EL (cell line): ENCODE measurements at places on chromosomes 13 and 19.
A peak's percentile ranks its signal among the peaks of the same experiment; 100 is the strongest.

GRCh38 chr19:30608471-30608870 is 236.3 kb downstream of the ZNF536 start:
- DNase-seq: no peak

DNA sequence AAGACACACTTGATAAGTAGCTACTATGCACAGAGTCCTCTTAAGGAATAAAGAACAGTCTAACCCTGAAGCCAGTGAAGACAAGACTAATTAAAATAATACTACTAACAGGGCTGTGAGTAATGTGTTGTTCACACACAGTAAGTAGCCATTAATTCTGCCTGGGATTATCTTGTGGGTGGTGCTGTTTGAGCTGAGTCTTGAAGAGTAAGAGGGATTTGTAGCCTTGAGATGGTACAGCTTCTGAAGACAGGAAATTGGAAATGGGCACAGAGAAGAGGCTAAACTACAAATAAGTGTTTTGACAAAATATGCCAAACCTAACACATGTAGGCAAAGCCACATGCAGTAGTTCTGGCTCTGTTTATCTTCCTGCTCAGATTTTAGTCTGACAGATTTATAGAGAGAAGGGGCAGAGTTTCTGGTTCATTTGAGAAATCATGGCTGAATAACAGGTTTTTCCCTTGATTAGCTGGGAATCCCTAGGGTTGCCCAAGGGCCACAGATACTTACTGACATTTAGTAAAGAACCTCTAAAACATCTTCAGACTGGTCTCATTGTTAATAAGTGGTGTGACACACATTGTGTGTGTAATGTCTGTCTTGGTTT is 38.0 kb downstream of the ITGBL1 start:
- DNase-seq: peak; percentile 41

DNA sequence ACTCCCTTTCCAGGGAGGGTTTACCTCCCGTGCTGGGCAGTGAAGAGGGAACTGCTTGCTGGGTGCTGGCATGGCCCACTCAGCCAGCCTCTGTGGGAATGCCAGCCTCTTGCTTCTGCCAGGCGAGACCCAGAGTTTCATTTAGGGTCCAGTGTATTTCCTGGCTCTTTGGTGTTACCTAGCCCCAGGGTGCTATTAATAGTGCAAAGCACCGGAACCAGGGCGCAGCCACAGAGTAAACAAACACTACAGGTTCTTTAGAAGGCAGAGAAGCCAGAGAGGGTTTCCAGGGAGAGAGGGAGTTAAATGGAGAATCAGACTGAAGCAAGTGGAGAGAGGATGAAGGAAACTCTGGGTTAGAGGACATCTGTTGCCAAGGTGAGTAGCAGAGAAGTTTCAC is 74.9 kb upstream of the SPATA13 start:
- DNase-seq: no peak

DNA sequence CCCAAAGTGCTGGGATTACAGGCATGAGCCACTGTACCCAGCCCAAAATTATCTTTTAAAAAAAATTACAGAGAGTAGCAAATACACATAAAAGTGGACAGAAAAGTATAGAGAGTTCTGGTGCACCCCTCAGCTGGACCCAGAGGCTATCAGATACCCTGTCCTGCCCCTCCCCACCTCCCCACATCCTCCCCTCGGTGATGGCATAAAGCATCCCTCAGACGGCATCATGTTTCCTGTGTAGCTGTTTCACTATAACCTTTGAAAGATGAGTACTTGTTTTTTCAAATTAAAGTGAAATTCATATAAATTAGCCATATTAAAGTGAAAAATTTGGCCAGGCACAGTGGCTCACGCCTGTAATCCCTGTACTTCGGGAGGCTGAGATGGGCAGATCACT is 20.1 kb downstream of the SLC27A1 start:
- no peak for DNase-seq

DNA sequence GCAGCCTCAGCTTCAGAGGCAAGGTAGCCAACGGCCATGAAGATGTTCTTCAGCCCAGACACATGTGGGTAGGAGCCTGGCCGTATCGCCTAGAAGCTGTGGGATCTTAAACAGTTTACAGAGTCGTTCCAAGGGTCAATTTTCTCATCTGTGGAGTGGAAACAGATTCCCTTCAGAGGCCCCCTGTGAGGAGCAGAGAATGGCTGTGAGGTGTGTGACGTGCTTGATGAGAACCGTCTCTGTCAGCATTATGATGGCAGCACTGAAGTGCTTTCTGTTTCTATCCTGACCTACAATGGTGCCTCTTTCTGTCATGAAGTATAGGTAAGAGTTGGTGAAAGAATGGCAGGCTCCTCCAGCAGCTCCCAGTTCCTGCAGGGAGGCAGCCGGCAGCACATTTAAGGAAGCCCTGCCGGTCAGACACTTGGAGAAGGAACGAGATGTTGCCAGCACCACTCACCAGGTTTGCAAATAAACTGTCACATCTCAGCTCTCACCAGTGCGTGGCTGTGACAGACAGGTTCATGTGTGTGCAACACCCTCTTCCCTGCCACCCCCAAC is 277.3 kb downstream of the FOXO1 start:
- DNase-seq: no peak

DNA sequence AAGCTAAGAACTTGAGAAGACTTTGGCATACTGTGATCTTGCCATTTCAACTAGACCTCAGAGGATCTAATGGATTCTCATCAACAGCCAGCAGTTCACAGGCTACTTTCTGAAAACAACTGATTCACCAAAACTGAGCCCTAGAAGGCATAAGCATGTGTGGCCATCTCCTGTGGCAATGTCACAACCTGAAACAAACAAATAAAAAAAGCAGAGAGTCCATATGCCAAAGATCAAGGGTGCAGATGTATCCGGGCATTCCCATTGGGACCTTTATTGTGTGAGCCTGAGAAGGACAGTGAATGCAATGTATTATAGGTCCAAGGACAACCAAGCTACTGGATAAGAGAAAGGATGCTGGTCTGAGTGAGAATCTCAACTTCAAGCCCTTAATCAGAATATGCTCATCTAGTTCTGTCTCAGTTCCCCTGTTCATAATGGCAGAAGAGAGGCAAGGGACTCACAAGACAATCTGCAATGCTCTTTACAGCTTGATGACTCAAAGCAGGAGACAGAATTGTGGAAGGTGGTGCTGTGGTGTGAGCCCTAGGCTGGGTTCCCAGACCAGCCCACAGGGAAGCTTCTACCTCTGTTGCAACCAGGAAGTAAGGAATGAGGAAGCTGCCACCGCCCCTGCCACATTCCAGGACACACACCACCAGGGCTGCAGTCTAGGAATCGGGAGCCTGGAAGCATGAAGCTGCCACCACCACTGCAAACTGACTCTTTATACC is 133.7 kb downstream of the RAP2A start:
- peak; percentile 25 for DNase-seq

DNA sequence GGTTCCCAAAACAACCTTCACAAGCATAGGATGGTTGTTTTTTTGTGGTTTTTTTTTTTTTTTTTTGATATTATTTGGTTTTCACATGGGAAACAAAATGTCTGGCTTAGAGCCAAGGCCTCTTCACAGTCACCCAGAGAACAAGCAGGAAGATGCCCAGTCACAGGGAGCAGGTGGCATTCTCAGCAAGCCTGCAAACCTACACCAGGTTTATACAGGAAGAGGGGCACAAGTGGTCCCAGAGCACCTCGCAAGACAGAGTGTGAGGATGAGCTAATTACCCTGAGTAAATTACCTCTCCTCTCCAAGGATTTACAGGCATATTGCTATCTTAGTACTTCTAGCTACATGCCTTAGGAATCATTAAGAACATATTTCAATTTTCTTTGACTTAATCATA is 1375.6 kb downstream of the EFNB2 start:
- DNase-seq: no peak

DNA sequence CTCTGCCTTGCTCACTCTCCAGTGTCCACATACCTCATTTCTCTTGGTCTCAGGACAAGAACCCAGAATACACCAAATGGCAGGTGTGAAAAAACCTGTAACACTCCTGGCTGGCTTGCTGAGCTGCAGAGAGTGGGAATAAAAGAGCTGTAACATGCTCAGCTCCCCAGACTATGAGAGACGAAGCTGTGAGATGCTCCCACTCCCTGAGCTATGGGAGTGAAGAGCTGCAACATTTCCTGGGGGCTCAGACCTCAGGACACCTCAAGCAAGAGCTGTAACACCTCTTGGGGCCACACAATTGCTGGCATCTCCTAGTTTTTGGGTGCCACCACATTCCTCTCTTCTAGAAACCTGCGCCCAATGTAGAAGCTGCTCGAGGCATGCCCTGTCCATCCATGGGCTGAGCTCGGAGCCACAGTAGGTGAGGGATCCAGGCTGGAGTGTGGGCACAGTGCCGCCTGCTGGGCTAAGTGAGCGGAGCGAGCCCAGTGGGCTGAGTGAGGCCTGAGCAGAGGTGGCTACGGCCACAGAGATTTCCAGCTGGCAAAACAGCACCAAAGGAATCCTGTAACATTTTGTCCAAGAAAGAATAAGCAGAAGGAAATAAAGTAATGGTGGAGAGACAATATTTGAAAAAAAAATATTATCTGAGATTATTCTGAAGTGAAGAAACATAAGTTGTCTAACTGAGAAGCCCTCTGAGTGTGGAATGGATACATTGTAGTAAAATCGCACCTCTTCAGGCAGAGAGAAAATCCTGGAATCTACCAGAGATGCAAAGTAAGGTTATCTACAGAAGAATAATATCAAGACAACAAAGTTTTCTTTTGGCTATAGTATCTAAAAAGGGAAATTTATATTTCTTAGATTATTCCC is 186.2 kb upstream of the PCDH9 start:
- peak; percentile 30 for DNase-seq

DNA sequence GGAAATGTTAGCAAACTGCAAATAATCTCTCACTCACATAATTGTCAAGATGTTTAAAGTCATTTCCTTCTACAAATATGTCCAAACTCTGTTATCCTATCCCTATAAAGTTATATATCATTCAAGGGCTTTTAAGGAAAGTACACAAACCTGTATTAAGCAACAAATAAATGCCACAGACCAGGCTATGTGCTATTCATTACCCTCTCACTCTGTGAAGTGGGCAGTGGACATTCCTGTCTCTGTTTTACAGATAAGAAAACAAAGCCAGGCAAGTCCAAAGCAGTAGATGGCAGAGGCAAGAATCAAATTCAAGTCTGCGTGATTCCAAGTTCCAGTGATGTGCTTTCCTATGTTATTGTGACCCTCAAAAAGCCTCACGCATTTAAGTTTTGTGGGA is 140.6 kb downstream of the LHFPL6 start:
- no peak for DNase-seq

GRCh38 chr19:18745012-18745735 is 45.9 kb downstream of the COMP start:
- no peak for DNase-seq

GRCh38 chr13:107842562-107843180 is 372.7 kb downstream of the LIG4 start:
- DNase-seq: no peak

DNA sequence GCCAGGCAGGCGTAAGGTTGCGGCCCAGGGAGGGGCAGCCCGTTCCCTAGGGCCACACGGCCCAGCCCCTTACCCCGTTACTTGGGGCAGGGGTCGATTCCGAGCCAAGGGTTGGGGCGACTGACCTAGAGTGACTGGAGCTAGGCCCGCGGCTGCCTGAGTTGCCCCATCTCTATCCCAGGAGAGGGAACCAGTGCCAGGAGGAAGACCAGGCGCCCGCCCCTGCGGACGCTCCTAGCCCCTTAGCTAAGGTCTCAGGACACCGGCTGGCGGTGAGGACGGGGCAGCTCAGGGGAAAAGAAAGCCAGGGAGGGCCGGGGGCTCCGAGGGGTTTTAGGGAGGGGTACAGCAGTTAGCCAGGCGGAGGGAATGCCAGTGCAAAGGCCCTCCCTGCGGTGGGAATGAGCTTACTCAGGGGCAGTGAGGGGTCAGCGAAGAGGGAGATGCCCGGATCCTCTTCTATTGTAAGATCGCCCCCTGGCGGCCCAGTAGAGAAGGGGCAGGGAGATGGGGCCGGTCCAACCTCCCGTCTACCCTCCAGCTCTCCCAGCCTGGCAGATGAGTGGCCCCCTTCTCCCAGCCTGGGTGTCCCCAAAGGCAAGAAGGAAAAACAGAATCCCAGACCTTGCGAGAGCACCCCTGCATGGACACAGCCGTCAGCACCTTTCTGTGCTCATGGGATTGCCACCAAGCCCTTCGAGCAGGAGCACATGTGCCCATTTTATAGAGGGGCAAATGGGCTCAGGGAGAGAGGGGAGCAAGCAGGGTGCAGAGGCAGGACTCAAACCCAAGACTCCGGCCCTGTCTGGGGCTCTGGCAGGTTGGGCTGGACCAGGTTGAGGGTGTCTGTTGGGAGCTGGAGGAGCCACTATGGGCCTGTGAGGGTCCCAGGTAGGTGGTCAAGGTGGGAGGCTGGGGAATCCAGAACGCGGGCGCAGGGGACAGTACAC is 16.3 kb downstream of the CILP2 start:
- peak; percentile 54 for DNase-seq

- no peak for DNase-seq
Measured at GRCh38 chr19:4371247-4372164, 28.1 kb downstream of the MPND start.

DNA sequence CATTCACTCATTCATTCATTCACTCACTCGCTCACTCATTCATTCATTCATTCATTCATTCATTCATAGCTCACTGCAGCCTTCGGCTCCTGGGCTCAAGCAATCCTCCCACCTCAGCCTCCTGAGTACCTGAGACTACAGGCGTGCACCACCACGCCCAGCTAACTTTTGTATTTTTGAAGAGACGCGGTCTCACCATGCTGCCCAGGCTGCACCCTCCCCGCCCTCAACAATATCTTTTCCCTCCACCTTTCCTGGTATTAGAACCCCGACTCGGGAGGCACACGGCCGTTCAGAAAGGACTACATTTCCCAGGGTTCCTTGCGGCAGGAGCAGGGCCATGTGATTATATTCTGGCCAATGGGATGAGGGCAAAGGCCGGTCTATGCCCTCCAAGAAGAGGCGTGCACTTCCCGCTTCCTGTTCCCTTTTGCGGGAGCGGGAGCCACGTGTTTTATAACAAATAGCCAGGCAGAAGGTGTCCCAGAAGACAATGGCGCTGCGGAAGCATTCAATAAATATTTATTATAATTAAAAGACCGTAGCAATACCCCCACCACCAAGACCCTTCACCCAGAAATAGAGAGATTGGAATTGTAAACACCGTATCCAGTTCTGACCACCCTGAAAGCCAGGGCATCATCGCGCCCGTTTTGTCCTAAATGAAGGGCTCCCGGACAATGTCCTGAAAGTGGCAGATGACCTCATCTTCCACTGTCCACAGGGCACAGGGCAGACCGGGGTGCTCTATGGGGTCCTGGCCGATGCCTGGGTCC is 15.9 kb downstream of the TICAM1 start:
- DNase-seq: peak; percentile 93

DNA sequence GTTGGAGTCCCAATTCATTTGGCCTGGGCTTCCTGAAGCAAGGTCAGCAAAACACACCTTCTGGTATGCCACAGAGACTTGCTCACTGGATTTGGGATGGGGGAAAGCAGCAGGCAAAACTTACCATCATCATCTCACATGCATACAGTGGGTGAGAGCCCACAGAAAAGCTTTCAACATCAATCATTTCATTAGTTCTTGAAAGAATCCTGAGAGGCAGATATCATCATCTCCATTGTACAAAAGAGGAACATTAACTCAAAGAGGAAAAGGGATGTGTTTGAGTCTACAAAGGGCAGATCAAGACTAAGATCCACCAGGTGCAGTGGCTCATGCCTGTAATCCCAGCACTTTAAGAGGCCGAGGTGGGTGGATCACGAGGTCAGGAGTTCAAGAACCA is 6.4 kb downstream of the WDR87 start:
- no peak for DNase-seq

GRCh38 chr13:26390203-26390602 is 136.3 kb downstream of the CDK8 start:
- DNase-seq: no peak
